ENCODE measurements at places on chromosomes 5 and 9. TPM values are rescaled to one million over a fixed set of nuclear protein-coding genes. Genes with fewer than 3 reads are reported as not detected.
A peak's percentile ranks its signal among the peaks of the same experiment; 100 is the strongest.

Gene GFRA3
- total RNA-seq, result 4.7 TPM

Gene INSYN2B
- total RNA-seq, result not detected

Gene TAF1L
- total RNA-seq, result not detected

Gene TMEM215
- not detected for total RNA-seq

Gene GHR
- 9.1 TPM for total RNA-seq

Gene GABRA1
- not detected for total RNA-seq

Gene LCN2
- total RNA-seq, result 0.83 TPM

Gene EGFLAM
- 13.6 TPM for total RNA-seq

GRCh38 chr5:24391816-24392215 lies 253.0 kb downstream of the CDH10 start:
- no peaks in the 10 kb centered on the region for H3K4me1 ChIP-seq
- H3K27ac ChIP-seq, result no peak overlapping the region
- no peaks in the 10 kb centered on the region for H3K27me3 ChIP-seq
- no peak for DNase-seq

- no peaks in the 10 kb centered on the region for H3K36me3 ChIP-seq
- no peaks in the 10 kb centered on the region for H3K27me3 ChIP-seq
- H3K4me3 ChIP-seq, result no peak overlapping the region
- no peaks in the 10 kb centered on the region for H3K4me1 ChIP-seq
- DNase-seq, result no peak
These were observed 206.6 kb upstream of the HAPLN1 start for GRCh38 chr5:83927140-83927733.

DNA sequence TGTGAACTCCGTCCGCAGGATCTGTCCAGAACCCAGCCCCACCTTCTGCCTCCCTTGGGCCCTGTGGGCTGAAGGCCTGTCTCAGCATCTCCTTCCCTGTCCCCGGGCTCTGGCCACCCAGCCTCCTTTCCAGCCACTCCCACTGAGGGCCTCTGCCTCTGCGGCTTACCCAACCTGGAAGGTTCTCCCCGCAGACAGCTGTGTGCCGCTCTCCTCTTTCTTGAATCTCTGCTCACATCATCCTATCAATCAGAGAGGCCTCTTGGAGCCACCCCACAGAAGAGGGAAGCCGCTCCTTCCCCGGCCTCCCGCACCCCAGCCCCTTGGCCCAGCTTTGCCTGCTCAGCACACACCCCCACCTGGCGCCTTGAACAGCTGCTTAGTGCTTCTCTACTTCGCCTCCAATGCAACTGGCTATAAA lies 81.5 kb upstream of the UNC5A start:
- no peak overlapping the region for H3K4me3 ChIP-seq
- H3K27ac ChIP-seq, result no peak overlapping the region
- peaks cover 11% of the 10 kb centered on the region for H3K27me3 ChIP-seq
- H3K36me3 ChIP-seq, result no peaks in the 10 kb centered on the region

- H3K27me3 ChIP-seq, result no peaks in the 10 kb centered on the region
- no peak for DNase-seq
- no peak overlapping the region for H3K27ac ChIP-seq
- H3K4me1 ChIP-seq, result no peaks in the 10 kb centered on the region
- H3K36me3 ChIP-seq, result no peaks in the 10 kb centered on the region
These were observed 174.4 kb upstream of the RGMB start for GRCh38 chr5:98599016-98599415.

DNA sequence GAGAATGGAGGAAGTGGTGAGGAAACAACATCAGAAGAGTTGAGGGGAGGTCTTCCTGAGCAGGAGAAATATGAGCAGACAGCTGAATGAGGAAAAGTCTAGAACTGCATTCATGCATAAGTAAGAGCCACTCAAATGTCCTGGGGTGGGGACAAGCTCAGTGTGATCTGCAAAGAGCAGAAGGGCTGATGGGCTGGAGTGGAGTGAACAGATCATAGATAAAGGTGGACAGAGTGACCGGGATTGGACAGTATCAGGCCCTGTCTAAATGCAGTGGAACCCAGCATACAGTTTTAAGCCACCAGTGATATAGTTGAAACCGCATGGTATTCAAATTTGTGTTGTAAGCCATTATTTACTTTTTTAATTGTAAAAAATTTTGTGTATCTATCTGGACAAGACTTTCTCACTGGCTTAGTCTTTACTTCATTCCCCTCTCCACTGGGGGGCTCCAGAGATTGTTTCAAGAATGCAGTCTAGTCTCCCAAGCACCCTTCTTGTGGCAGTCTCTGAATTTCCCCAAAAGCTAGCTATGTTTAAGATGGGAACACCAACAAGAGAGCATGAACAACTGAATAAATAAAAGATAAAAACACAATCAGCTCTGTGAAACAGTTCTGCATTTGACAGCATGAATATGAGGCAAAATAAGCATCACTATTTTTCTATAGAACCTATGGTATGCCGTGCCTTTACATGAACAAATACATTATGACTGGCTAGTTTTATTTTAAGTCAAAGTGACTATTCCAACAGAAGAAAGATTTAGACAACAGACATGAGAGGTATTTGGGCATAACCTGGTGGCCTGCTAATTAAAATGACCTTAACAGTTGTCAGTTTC lies 10.7 kb upstream of the STK32A start:
- DNase-seq, result no peak
- no peak overlapping the region for H3K27ac ChIP-seq
- no peaks in the 10 kb centered on the region for H3K4me1 ChIP-seq
- no peaks in the 10 kb centered on the region for H3K27me3 ChIP-seq

DNA sequence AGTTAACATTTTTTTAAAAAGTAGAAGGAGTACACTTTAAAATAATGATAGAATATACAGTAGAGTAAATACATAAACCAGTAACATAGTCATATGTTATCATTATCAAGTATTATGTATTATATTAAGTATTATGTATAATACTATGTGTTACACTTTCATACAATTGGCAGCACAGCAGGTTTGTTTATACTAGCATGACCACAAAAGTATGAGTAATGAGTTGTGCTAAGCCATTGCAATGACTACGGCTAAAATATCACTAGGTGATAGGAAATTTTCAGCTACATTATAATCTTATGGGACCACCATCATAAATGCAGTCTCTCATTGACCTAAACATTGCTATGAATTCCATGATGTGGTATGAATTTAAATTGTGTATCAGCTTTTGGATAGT lies 506.0 kb downstream of the HTR1A start:
- H3K4me1 ChIP-seq, result no peaks in the 10 kb centered on the region
- no peaks in the 10 kb centered on the region for H3K27me3 ChIP-seq
- no peak overlapping the region for H3K27ac ChIP-seq

DNA sequence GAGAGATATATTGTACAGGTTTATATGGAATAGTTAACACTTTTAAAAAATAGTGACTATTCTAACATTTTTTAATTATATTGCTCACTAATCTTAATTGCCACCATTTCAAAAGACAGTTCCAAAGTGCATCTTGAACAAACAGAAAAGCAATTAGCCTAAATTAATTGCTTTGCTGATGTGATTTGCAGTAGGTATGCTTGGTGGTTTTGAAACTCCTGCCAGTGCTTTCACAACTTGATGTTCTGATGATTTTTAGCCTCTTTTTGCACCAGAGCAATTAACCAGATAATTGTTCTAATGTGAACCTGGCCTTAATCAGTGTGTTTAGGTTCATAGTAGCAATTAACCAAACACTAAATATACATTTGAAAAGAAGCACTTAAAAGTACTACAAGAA lies 207.6 kb downstream of the FBXL17 start:
- no peak for DNase-seq
- no peaks in the 10 kb centered on the region for H3K4me1 ChIP-seq
- no peaks in the 10 kb centered on the region for H3K36me3 ChIP-seq
- no peaks in the 10 kb centered on the region for H3K27me3 ChIP-seq
- H3K4me3 ChIP-seq, result no peak overlapping the region
- H3K27ac ChIP-seq, result no peak overlapping the region

GRCh38 chr9:128068386-128069205 lies 564 bp downstream of the SLC25A25 start:
- no peaks in the 10 kb centered on the region for H3K27me3 ChIP-seq
- peak overlapping the region; percentile 98 for H3K27ac ChIP-seq
- H3K36me3 ChIP-seq, result peaks cover 1% of the 10 kb centered on the region
- no peak for DNase-seq
- peak overlapping the region; percentile 91 for H3K4me3 ChIP-seq
- peaks cover 77% of the 10 kb centered on the region for H3K4me1 ChIP-seq

Measured in esophagus muscularis mucosa (tissue), 4 donors.